ENCODE measurements at places on chromosomes 7 and 10.

- no peak for DNase-seq
Measured at GRCh38 chr7:25622695-25623094, 394.4 kb upstream of the NPVF start.

GRCh38 chr7:27930910-27931476 lies 191.0 kb downstream of the TAX1BP1 start:
- no peak for DNase-seq

DNA sequence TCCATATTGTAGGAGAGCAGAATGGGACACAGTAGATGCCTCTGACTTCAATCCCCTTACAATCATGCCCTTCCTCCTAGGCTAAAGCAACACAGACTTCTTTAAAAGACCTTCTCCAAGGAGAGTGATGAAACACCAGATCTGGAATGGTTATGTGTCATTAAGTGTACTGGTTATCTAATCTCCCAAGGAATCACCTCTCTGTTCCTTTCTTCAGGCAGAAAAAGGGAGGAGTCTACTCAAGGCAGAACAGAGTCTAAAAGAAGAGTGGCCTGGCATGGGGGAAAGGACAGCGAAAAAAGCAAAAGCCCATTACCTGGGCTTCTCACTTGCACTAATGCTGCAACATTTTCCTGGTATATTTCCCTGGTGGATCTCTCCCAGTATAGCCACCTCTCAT lies 2.9 kb downstream of the ELMO1 start:
- DNase-seq = no peak

DNA sequence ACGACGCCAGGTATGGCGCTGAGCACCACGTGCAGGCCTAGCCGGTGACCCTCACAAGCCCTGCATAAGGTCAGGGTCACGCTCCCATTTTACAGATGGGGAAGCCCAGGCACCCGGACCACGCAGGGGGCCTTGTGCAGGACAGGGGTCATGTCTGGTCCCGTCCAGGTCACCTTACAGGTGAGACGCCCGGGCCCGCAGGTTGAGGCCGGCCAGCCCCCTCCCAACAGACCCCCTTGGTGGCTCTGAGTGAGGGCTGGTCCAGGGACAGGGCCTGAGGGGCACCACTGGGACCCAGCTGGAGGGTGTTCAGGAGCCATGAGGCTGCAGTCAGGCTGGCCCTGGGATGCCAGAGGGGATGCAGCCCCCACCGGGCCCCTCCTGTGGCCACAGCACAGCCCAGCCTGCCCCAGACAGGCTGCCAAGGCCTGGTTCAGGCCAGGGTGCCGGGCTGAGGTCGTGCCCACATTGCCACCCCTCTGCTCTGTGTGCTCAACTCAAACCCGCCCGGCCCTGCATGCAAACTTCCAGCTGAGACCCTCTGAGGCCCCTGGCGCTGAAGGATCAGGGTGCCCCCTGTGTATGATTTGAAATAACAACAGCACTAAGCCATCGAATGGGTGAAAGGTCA lies 69.0 kb downstream of the PWWP2B start:
- DNase-seq = no peak

- DNase-seq = no peak
Measured at GRCh38 chr10:102714621-102715455, at the start of gene SFXN2. Gene SFXN2, plus strand, starts transcription at chr10:102714636. Its CDS starts 12,001 bp downstream, at chr10:102726637.

GRCh38 chr10:125160856-125161706 lies 718 bp upstream of the CTBP2 start:
- peak; percentile 33 for DNase-seq

- DNase-seq = no peak
Measured at GRCh38 chr10:3700531-3701076, 84.4 kb downstream of the KLF6 start.

- DNase-seq = no peak
Measured at GRCh38 chr10:118218562-118218961, 123.6 kb downstream of the FAM204A start.

DNA sequence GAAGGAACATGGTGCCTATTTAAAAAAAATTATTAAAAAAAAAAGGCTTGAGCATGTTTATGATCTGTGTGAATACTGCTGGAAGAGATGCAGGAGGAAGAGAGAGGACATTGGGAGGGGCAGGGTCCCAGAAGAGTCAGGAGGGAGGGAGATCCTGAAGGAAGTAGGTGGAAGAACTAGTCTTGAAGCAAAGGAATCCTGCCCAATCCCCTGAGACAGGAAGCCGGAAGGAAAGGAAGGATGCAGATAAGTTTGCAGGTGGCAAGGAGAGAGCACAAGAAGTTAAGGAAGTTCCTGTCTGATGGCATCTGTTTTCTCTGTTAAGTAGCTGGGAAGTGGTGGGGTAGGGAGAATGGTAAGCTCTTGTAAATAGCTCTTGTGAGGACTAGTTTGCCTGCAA lies 318.5 kb downstream of the DOCK4 start:
- no peak for DNase-seq

DNA sequence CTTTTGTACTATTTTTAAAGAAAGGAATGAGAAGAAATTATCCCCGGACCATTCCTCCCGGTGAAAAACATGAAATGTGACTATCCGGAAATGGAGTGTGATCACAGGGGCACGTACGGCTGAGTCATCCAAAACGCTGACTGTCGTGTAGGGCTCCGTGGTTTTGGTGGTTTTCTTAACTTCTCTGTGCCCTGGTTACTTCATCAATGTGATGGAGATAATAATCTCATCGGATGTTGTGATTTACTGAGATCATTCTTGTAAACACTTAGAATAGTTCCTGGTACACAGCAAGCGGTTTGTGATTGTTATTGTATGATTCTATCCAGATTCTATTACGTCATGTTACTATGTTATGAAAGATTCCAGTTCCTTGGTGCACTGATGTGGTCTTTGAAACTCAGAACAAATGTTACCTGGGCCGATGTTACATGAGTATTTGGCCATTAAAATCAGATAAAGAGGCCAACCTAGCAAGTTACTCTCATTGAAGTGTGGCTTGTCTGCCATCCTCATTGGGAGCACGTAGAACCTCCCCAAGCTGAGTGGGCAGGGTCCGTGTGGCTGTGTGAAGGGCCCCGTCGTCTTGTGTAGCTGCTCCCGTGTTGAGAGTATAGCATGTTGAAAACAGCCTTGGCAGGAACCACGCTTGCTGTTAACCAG lies 99.5 kb downstream of the CAMK1D start:
- no peak for DNase-seq

DNA sequence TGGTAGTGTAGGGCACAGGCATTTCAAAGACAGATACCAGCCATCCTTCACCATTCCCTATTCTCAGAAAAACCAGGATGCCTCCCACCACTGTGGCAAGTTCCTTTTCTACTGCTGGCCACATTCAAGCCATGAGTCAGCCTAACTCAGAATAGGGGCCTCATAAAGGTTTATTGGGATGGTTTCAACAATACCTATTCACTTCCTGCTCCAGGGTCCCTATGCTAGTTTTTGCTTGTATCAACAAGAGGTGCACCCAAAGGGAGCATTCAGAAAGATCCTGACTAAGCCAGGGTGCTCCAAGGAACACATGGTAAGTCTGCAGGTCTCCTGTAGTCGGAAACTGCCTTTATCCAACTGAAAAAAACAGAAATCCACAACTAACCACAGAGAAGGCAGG lies 76.9 kb upstream of the EGR2 start:
- DNase-seq = no peak

- no peak for DNase-seq
Measured at GRCh38 chr7:46508583-46508982, 587.5 kb upstream of the IGFBP3 start.

DNA sequence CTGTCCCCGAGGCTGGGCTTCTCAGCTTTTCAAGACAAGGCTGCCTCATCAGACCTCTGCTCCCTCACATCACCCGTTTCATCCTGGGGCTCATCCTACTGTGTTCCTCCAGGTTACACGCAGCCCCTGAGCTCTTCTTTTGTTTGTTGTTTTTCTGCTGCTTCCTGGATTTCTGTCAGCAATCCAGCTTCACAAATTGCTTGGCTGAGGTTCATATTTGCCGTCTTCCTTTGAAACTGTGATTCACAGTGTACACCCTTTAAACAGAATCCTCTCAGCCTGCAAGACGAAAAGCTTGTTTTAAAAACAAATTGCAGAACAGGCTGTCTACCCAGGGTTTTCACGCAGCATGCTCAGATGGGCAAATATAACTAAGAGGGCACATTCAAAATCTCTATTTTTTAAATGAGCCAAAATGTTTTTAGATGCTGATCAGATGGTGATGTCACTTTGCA lies 39.1 kb upstream of the PARD3 start:
- no peak for DNase-seq

DNA sequence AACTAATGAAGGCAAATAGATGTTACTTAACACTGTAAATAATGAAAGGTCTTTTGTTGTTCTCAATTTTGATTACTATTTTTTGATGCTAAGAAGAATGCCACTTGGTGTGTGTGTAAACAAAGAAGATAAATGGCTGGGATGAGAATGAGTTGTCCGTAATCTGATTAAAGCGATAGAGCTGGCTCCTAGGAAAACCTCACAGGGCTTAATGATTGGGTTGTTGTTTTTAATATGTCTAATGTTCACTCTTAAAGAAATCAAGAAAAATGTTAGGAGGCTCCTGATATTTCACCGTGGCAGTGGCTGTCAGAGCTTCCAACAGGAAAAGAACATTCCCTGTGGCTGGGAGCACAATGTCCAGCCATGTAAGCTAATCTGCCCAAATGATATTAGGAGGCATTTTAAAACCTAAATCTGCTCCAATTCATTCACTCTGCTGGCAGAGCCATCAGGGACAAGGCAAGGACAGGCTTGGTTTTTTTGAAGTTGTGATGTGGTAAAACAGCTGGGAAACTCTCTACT lies 243.9 kb downstream of the SNX10 start:
- DNase-seq = no peak
